ENCODE measurements at places on chromosomes 1 and 21.

DNA sequence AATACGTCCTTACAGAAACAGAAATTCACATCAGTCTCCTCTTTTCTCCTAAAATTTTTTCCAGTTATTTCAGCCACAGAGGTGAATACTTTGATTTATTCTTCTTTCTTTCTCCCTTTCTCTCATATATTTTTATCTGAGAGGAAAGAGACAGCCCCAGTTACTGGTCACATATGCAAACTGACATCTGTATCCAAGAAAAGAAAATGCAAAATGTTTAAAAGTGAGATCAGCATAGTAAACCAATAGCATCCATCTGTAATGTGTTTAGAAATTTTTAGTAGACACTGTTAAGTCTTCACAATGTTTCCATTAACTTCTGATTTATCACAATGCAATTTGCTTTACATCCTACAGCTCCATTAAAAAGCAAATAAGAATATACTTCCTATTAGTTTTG is 53.5 kb downstream of the NTNG1 start:
- H3K27ac ChIP-seq: no peak overlapping the region
- no peak overlapping the region for H3K4me3 ChIP-seq
- H3K36me3 ChIP-seq: no peaks in the 10 kb centered on the region
- H3K4me1 ChIP-seq: no peaks in the 10 kb centered on the region

GRCh38 chr21:43975469-43976098 is 36.5 kb upstream of the TRAPPC10 start:
- H3K4me1 ChIP-seq: peaks cover 2% of the 10 kb centered on the region
- no peak overlapping the region for H3K27ac ChIP-seq
- H3K4me3 ChIP-seq: no peak overlapping the region
- peaks cover 3% of the 10 kb centered on the region for H3K36me3 ChIP-seq
- H3K27me3 ChIP-seq: no peaks in the 10 kb centered on the region

GRCh38 chr1:83928396-83928795 is 70.5 kb downstream of the TTLL7 start:
- H3K27me3 ChIP-seq: no peaks in the 10 kb centered on the region
- H3K4me3 ChIP-seq: no peak overlapping the region
- H3K4me1 ChIP-seq: peaks cover 10% of the 10 kb centered on the region
- DNase-seq: no peak
- peaks cover 3% of the 10 kb centered on the region for H3K36me3 ChIP-seq

GRCh38 chr1:29685387-29685786 is 449.1 kb downstream of the PTPRU start:
- H3K27me3 ChIP-seq: no peaks in the 10 kb centered on the region
- H3K4me1 ChIP-seq: peaks cover 28% of the 10 kb centered on the region
- H3K4me3 ChIP-seq: no peak overlapping the region

DNA sequence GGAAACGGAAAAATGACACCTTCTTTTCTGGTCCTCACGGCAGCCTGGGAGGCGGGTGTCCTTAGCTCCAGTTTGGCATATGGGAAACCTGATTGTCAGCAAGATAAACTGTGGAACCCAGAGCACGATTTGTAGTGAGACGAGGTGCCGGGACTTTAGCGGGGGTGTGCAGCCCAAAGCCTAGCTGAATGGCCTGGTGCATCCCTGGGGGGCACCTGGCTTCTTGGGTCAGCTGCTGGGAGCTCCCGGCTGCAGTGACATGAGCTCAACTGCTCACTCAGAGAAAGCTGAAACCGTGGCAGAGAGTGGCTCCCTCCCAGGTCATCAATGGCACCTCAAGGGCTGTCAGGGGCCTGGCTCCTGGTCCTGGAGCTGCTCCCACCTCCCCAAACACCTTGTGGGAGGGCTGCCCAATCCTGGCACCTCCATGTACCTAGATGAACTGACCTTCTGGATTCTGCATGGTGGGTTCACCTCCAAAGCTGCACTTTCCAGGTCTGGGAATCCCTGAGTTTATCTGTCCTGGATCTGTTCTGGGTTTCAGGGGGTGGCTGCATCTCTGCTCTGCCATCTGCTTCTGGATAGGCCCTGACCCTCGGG is 260.5 kb downstream of the MATN1 start:
- no peaks in the 10 kb centered on the region for H3K4me1 ChIP-seq
- H3K36me3 ChIP-seq: peaks cover 2% of the 10 kb centered on the region
- no peak for DNase-seq
- no peak overlapping the region for H3K27ac ChIP-seq

DNA sequence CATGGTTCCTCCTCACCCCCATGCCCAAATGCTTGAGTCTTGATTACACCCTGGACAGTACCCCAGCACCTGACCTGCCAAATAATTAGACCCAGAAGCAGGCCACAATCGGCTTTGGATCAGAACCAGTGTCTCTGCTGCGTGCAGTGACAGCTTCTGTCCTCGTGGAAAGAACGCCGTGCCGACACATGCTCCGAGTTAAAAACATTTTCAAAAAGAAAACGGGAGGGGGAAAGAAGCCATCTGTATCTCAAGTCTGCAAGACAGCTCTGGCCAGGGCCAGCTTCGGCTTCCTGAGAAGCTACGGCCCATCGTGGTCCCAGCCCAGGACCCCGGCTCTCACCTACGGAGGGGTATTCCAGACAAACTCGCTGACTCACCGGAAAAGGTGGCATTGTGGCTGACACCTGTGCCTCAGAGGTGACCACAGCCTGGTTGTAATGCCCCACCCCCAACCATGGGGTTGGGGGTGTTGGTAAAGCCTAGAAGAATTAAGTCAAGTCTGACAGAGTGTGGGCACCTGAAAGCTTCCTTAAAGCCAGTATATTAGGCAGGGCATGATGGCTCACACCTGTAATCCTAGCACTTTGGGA is 25.8 kb downstream of the SSBP3 start:
- peaks cover 22% of the 10 kb centered on the region for H3K4me1 ChIP-seq
- no peak for DNase-seq
- H3K27ac ChIP-seq: no peak overlapping the region
- no peaks in the 10 kb centered on the region for H3K27me3 ChIP-seq
- no peak overlapping the region for H3K4me3 ChIP-seq

DNA sequence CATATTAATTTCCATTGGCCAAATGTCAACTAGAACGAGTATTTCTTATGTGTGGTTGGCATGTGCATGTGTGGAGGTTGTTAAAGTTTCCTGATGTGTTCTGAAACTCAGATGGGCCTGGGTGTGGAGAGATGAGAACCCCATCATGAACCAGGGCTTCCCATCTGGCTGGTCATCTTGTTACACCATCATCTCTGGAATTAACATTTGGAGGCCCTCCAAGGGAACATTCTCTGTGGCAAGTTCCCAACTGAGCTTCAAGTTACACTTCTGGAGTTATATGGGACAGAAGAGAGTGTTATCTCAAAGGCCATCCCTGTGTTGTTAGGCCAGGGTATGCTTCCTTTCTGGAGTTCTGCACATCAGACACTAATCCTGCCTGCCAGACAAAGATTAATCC is 183.6 kb downstream of the TTLL7 start:
- no peak overlapping the region for H3K27ac ChIP-seq
- H3K27me3 ChIP-seq: no peaks in the 10 kb centered on the region
- no peaks in the 10 kb centered on the region for H3K36me3 ChIP-seq
- no peak overlapping the region for H3K4me3 ChIP-seq
- no peak for DNase-seq

DNA sequence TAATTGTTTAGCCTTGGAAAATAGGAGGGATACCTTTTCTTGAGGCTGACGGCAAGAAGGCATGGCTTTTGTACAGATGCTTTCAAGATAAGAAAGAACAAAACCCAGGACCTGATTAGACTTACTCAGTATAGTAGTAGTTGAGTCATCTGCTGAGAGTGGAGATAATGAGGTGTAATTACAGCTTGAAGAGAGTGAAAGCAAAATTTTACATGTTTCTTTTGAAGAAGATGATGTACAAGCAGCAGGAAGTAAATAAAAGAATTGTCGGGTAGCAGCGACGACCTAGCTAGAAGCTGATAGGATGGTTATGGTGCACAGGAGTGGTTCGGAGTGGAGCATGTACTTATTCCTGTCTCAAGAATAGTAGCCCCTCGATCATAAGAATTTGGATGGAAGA is 6.6 kb downstream of the ANGPTL1 start:
- peaks cover 15% of the 10 kb centered on the region for H3K4me1 ChIP-seq
- H3K27ac ChIP-seq: no peak overlapping the region
- H3K36me3 ChIP-seq: no peaks in the 10 kb centered on the region
- H3K27me3 ChIP-seq: no peaks in the 10 kb centered on the region
- no peak for DNase-seq

- peaks cover 9% of the 10 kb centered on the region for H3K4me1 ChIP-seq
- no peaks in the 10 kb centered on the region for H3K36me3 ChIP-seq
- no peak overlapping the region for H3K27ac ChIP-seq
- no peak overlapping the region for H3K4me3 ChIP-seq
These were observed 43.2 kb downstream of the ATP1B1 start for GRCh38 chr1:169149555-169150286.

GRCh38 chr1:28668191-28668955 is at the start of gene GMEB1:
TSS of gene GMEB1 (plus strand) at chr1:28668784. CDS start at chr1:28683613, 14,829 bp downstream.
- H3K27me3 ChIP-seq: no peaks in the 10 kb centered on the region
- peak within 1 kb of the TSS; percentile 90 for H3K4me3 ChIP-seq

DNA sequence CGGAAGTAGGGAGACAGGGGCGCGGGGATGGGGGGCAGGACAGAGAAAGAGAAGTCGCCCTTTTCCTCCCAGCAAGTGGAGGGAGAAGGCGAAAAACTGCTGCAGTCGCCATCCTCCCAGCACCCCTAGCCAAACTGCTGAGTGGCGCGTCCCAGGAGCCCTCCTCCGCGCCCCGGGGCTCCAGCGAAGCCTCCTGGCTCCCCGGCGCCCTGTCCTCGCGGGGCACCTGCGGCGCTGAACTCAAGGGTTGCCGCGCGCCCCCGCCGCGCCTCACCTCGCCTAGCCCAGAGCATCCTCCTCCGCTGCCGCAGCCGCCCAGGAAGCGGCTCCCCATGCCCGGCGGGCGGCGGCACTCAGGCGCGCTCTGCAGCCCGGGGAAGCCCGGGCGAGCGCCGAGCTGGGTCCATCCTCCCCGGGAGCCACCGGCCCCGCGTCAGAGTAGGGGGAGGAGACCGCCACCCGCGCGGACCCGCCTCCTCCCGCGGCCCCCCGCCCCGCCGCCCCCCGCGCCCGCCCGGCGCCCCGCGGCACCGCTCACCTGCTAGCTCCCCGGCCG is at the start of gene DAB1:
DAB1 (minus strand) TSS at position 405 of the 556 bp plus-strand sequence. CDS start 133,030 bp downstream, outside the sequence.
- H3K4me3 ChIP-seq: peak within 1 kb of the TSS; percentile 79
- H3K4me1 ChIP-seq: peaks cover 21% of the 10 kb centered on the region
- H3K36me3 ChIP-seq: no peaks in the 10 kb centered on the region
- H3K27me3 ChIP-seq: peaks cover 60% of the 10 kb centered on the region
- no peak within 1 kb of the TSS for H3K27ac ChIP-seq

DNA sequence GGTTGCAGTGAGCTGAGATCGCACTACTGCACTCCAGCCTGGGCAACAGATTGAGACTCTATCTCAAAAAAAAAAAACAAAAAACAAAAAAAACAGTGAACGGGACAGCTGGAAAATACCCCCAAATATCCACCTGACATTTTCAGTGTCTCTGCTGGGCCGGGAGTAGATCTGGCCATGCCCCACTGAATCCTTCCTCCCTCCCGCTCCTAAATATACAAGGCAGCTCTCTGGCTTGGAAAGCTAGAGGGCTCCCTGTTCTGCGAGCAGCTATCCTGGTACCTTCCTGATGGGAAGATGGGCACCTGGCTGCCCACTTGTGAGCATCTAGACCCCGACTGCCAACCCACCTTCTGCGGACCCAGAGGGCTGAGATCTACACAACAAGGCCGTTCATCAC is 21.4 kb downstream of the SPSB1 start:
- H3K36me3 ChIP-seq: peaks cover 22% of the 10 kb centered on the region
- H3K27me3 ChIP-seq: no peaks in the 10 kb centered on the region
- H3K27ac ChIP-seq: peak overlapping the region; percentile 99
- H3K4me3 ChIP-seq: no peak overlapping the region
- DNase-seq: no peak

DNA sequence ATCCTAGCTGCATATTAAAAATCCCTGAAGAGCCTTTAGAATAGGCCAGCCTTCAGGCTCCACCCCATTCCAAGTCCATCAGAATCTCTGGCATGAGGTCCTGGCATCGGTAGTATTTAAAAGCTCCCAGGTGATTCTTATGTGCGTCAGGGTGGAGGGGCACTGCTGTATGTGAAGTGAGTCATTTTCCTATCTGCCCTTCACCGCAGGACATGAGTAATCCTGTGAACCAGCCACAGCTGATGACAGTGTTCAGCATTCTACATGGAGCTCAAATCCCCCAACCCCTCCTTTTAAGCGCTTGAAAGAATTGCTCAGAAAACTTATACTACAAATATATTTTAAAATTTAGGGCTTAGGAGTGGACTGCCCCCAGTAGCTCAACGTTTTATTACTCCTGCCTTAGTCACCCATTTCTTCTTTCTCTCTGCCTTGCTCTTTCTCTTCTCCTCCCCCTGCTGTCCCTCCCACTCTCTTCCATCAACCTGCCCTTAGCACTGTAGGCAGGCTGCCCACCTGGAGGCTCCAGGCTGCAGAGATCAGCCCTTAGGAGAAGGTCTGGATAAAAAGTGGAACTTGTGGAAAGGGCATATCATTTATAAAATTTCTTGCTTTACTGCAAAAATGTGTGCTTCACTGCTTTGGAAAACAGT is 73.8 kb upstream of the ZNF281 start:
- H3K36me3 ChIP-seq: no peaks in the 10 kb centered on the region
- DNase-seq: no peak
- peak overlapping the region; percentile 86 for H3K27ac ChIP-seq
- H3K4me1 ChIP-seq: peaks cover 39% of the 10 kb centered on the region

DNA sequence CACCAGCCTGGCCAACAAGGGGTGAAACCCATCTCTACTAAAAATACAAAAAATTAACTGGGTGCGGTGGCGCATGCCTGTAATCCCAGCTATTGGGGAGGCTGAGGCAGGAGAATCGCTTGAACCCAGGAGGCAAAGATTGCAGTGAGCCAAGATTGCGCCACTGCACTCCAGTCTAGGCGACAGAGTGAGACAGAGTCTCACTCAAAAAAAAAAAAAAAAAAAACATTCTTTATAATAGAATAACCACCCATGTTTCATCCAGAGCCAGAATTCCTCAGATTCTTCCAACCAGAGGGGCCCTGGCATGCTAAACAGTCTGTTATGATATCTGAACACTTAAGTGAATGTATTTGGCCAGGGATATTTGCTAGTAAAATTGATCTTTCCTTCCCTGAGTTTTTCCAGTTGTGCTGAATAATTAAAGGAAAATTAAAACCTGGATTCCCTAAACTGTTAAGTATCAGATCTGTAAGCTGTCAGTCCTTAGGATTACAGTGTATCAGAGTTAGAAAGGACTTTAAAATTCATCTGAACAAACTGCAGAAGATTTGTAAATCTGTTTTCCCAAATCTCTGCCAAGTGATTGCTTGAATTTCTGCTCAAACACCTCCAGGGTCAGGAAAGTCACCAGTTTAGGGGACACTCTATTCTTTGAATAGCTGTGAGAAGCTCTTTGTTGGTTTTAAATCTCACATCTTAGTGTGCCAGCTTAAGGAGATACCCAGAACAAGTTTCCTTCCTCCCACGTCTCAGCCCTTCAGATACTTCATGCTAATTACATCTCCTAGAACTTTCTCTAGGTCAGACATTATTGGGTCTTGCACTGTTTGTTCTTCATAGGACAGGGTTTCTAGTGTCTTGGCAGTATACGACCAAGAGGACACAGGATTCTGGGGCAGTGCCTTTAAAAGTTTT is 84.6 kb upstream of the BMP8A start:
- H3K27me3 ChIP-seq: no peaks in the 10 kb centered on the region
- H3K27ac ChIP-seq: peak overlapping the region; percentile 95
- peak overlapping the region; percentile 18 for H3K4me3 ChIP-seq
- H3K4me1 ChIP-seq: peaks cover 68% of the 10 kb centered on the region
- no peak for DNase-seq

GRCh38 chr1:222104694-222105392 is 363.0 kb upstream of the DUSP10 start:
- no peak for DNase-seq
- H3K4me1 ChIP-seq: no peaks in the 10 kb centered on the region
- peaks cover 15% of the 10 kb centered on the region for H3K27me3 ChIP-seq
- H3K4me3 ChIP-seq: no peak overlapping the region
- H3K36me3 ChIP-seq: no peaks in the 10 kb centered on the region
- H3K27ac ChIP-seq: no peak overlapping the region
